CMK (cell line): ENCODE measurements at places on chromosomes 1 and 21.
A peak's percentile ranks its signal among the peaks of the same experiment; 100 is the strongest.

DNA sequence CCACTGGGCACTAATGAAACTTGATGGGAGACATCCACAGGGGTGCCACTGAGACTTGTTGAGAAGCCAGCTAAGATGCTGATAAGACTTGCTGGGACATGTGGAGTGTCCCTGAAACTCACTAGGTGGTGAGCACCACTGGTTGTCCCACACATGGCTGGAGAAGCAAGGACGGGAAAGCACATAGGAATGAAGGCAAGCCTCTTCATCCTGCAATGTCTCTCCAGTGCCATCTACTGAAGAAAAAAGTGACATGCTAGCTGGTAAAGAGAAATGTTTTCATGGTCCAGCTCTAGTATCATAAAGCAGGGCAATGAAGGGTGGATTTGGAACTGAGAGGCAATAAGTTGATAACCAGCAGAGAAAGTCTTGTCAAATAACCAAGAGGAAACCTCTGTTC, 283.0 kb downstream of the PAPPA2 start:
- no peak for DNase-seq

DNA sequence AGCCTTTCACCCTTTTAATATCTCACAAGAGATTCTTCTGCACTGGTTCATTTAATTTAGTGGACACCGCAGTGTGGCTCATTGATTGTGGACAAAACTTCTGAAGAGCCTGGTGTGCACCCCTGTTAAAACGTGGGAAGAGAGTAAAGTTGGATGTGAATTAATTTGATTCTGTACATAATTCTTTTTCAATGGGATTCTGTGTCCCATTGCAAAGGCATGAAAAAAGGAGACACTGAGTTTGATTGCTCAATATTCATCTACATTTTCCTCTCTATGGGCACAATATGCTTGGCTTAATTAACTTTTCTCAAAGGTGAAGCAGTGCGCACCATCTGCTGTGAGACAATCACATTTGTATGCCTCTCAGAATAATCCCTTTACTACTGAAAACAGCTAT, 95.1 kb downstream of the BARHL2 start:
- DNase-seq = no peak

- no peak for DNase-seq
Observed at GRCh38 chr1:6898974-6899539, 113.8 kb downstream of the CAMTA1 start.

- no peak for DNase-seq
Observed at GRCh38 chr1:33161061-33161681, 20.7 kb downstream of the TRIM62 start.

DNA sequence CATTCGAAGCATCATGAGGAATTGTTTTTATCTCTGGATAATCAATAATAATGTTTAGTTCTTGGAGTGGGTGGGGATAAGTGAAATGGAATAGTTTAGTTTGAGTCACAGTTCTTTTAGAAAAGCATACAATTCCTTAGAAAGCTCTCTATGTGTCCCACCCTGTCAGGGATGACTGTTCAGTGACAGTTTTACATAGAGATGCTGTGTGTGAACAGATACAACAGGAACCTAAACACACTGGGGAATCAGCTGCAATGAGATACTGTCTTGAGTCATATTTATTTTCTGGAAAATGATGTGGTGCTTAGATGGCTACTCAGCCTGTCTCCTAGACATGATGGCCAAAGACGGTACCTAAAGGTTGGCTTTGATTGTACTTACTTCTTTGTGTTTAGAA, 25.7 kb upstream of the CCDC190 start:
- DNase-seq = no peak

DNA sequence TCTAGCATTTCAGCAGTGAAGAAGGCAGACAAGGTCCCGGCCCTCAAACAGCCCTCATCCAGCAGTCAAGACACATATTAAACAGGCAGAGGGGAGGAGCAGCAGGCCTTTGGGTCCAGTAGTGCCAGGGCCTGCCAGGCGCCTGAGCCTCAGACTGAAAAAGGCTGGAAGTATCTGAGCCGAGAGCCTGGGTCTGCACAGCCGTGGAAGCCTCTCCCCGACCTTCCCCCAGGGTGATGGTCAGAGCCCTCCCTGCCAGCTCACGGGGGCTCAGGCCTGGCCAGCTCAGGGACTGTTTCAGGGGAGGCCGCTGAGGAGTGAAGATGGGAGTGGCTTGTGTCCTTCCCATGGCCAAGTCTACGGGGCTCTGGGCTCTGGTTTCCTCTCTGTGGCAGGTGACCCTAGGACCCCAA, 565.2 kb downstream of the PTPRU start:
- DNase-seq = no peak

DNA sequence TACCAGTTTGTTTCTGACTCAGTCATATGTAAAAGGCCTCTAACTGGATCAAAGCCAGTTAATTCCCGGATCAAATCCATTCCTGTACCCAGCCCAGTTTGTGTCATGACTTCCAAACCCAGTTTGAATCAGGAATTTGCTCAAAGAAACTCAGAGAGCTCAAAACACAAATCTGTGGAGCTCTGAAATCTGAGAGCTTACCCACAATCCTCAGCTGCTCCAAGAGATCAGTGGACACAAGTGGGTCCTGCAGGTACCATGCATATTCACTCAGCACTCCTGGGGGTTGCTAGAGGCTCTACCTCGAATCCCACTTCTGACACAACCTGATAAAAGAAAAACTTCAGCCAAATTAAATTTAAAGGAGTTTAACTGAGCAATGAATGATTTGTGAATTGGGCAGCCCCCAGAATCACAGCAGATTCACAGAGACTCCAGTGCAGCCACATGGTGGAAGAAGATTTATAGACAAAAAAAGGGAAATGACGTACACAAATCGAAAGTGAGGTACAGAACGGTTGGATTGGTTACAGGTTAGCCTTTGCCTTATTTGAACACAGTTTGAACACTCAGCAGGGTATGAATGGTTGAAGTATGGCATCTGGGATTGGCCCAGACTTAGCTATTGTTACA, 11.9 kb upstream of the MRPL55 start:
- DNase-seq = no peak

- DNase-seq = no peak
Observed at GRCh38 chr1:208450958-208451357, 206.8 kb upstream of the PLXNA2 start.

GRCh38 chr1:212207822-212208520, 77.2 kb upstream of the PPP2R5A start:
- no peak for DNase-seq

- no peak for DNase-seq
Observed at GRCh38 chr1:31507676-31508530, 68.4 kb upstream of the TINAGL1 start.

- no peak for DNase-seq
Observed at GRCh38 chr1:227958617-227959324, 11.0 kb upstream of the WNT9A start.

DNA sequence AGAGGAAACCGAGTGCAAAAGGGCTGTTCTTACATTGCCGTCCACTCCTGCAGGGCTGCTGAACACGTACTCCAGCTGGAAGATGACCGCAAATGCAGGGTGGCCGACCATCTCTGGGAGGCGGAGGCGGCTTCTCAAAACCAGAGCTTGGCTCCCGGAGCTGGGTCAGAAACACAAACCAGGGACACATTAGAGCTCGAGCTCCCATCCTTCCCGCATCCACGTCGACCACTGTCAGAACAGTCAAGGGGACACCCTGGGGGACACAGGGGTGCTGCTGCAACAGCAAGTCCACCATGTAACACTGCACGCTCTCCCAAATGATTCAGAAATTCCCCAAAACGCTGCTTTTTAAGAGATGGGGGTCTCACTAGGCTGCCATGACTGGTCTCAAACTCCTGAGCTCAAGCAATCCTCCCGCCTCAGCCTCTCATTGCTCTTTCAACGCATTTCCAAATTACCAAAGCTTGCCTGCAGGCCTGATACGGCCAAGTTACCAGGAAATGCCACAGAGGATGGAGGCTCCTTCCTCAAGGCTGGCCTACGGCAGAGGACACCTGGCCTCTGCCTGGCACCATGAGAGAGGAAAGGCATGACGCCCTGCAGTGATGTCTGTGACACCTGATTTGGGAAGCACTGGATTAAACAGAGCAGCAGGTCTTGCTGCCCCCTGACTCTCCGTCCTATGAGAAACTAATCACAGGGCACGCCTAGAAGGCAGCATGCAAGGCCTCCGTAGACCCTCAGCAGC, 45.0 kb downstream of the NPHP4 start:
- no peak for DNase-seq

DNA sequence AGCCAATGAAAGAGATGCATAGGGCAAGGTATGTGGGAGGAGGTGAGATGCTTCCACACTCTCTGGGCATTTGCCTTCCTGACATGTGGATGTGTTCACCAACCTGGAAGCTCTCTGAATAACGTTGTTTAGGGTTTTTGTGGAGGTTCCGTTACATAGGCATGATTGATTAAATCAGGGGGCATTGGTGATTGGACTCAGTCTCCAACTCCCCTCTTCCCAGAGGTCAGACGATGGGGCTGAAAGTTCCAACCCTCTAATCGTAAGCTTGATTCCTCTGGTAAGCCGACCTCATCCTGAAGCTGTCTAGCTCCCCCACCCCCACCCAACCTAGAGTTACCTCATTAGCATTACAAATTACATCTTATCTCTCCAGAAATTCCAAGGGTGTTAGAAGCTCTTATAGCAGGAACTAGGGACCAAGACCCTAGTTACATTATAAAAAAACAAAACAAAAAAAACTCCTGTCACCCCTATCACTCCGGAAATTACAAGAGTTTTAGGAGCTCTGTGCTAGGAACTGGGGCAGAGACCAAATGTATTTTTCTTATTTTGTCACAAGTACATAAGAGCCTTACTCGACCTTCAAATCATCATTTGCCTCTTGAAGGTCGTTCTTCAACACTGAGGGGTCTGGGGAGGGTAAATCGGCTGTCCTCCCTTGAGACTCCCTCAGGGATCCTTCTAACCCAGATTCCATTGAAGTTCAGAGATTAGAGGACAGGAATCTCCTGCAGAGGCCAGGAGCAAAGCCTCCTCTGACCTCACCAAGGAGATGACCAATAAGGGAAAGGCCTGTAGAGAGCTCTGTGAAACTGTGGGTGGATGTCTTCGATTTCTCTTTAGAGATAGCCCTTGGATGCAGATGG, 58.2 kb downstream of the DNTTIP2 start:
- no peak for DNase-seq

- DNase-seq = no peak
Observed at GRCh38 chr1:77991638-77992037, 12.8 kb upstream of the FUBP1 start.

- DNase-seq = no peak
Observed at GRCh38 chr1:78792756-78793155, 143.1 kb downstream of the IFI44 start.

DNA sequence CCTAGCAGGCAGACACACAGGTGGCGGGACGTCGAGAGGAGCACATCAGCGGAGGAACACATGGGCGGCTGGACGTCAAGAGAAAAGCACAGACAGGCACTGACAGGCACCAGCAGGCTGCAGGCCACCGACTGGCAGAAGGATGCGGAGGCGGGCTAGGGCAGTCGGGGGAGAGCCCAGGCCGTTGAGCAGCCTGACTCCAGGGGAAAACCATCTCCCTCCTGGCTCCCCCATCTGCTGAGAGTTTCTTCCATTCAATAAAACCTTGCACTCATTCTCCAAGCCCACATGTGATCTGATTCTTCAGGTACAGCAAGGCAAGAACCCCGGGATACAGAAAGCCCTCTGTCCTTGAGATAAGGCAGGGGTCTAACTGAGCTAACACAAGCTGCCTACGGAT, 25.5 kb downstream of the B3GALT5 start:
- DNase-seq = no peak

- no peak for DNase-seq
Observed at GRCh38 chr21:33950431-33951079, 35.0 kb upstream of the ATP5PO start.

DNA sequence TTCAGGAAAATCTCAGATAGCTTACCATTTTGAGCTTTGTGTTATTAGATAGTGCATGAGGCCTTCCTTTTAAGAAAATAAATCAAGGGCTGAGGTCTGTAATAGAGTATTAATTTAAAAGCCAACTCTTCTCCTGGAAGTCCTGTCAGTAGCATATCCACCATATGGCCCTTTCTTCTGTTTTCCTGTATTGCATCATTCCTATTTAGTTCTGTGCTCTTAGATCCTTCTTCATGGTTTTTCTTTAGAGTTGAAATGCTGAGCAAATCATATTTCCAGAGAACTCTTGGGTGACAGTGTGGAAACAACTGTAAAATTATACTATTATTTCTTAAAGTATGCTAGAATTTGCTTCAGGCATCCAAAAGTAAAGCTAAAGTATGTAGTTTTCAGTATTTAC, 91.7 kb downstream of the TTC3 start:
- no peak for DNase-seq

GRCh38 chr1:218374401-218375353, 29.5 kb downstream of the TGFB2 start:
- DNase-seq = no peak

DNA sequence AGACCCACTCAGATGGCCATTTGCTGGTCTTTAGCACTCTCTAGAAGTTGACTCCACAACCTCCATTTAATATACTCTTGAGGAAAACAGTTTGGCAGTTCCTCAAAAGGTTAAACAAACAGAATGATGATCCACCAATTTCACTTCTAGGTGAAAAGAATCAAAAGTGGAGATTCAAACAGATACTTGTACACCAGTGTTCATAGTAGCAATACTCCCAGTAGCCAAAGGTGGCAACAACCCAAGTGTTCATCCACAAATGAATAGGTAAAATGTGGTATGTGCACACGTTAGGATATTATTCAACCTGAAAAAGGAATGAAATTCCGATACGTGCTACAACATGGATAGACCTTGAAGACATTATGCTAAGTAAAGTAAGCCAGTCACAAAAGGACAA, 6.3 kb downstream of the PRCC start:
- no peak for DNase-seq

DNA sequence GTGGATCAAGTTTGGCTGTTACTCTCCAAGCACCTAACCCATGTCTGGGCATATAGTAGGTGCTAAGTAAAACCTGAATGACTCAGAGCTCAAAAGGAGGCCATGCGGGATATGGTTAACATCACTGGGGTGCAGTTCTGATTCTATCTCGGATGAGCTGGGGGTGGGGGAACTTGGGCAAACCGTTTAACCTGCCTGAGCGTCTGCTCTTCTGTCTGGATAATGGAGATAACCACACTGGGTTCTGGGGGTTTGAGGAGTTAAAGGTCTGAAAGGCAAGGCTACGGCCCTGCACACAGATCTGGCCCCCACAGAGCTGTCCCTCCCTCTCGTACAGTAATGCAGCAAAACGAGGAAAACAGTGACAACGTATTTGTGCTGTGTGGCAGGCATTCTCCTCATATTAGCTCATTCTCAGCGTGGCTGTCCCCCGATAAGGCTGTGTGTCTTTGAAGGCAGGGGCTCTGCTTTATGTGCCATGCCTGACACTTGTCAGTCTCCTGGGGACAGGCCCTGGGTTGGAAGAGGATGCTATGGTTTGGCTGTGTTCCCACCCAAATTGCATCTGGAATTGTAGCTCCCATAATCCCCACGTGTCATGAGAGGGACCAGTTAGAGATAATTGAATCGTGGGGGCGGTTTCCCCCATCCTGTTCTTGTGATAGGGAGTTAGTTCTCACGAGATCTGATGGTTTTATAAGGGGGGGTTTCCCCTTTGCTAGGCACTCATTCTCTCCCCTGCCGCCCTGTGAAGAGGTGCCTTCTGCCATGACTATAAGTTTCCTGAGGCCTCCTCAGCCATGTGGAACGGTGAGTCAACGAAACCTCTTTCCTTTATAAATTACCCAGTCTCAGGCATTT, 6.8 kb upstream of the ALDH4A1 start:
- DNase-seq = peak; percentile 75
